ENCODE measurements at places on chromosomes 1 and 21.

DNA sequence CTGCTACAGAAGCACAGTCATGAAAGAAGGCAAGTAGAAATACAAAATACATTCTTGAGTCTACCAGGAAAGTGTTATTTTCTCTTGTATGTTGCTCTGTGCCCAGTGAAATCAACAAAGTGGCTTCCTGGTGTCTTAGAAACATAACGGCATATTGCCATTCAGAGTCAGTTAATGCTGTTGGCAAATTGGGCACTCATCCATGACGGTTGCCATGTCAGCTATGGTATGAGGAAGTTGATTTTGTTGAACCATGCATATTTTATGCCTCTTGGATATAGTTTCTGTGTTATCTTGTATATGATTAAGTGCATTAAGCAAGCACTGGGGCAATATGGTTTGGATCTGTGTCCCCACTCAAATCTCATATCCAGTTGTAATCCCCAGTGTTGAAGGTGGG is 153.1 kb upstream of the CXADR start:
- no peak for DNase-seq

DNA sequence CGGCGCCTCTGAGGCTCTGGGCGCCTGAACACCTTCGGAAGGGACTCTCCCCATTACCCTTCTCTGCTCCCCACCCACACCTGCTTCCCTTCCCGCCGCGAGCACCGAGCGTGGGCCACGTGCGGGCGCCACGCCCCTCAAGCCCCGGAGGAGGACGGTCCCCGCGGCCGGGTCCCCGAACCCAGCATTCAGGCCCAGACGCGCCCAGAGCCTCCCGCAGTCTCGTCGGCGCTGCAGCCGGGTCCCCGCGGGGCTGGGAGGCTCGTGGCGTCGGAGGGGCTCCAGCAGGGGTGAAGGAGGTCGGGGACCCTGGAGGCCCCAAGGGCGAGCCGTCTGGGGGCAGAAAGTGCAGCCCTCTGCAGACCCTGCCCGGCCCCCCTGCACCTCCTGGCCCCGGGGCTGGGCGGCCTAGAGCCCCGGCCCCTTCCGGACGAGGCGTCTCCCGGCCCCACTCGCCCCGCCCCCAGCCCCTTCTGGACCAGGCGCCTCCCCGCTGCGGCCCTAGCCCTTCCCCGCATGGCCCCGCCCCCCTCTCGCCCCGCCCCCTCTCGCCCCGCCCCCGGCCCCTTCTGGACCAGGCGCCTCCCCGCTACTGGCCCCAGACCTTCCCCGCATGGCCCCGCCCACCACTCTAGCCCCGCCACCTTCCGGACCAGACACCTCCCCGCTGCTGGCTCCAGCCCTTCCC is 378 bp upstream of the SMIM1 start:
- peak; percentile 49 for DNase-seq

GRCh38 chr1:168164771-168165170 is 14.0 kb upstream of the TIPRL start:
- DNase-seq: no peak

- DNase-seq: no peak
Observed at GRCh38 chr1:218529646-218530300, 184.6 kb downstream of the TGFB2 start.

DNA sequence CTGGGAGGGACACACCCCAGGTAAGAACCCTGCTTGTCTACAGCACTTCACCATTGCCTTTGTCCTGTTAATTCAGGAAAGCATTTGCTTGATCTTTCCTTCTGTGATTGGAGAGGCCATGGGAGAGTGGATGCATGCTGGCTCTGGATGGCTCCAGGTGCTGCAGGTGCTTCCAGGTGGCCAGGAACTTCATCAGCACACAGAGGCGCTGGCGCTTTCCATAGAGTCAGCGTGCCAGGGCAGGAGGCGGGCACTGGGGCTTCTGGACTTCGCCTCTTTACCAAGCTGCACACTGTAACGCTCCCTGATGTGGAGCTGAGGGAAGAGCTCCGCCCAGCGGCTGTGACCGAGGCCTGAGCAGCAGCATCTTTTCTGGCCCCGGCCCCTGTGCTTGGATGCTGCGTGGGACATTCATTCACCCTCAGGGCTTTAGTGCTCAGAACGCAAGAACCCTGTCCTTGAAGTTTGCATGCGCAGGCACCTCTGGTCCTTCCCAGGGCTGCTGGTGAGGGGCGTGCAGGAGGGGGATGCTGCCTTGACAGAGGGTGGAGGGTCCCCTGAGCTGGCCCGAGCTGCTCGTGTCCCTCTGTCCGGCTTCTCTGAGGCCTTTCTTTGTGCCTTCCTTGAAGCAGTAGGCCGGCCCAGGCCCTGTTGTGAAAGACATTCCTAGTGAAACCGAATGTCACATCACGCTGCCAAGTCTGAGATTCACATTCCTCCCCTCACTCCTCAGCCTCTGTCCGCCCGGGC is 1.6 kb upstream of the MX2 start:
- no peak for DNase-seq

DNA sequence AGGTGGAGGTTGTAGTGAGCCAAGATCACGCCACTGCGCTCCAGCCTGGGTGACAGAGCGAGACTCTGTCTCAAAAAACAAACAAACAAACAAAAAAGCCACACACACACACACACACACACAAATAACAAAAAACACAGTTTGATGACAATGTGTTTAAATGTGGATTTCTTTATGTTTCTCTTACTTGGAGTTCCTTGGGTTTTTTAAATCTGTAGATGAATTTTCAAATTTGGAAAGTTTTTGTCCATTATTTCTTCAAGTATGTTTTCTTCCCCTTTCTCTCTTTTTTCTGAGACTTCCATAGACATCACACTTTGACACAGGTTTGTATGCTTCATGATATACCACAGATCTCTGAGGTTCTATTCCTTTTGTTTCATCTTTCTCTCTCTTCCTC is 12.1 kb upstream of the PPIE start:
- DNase-seq: no peak

DNA sequence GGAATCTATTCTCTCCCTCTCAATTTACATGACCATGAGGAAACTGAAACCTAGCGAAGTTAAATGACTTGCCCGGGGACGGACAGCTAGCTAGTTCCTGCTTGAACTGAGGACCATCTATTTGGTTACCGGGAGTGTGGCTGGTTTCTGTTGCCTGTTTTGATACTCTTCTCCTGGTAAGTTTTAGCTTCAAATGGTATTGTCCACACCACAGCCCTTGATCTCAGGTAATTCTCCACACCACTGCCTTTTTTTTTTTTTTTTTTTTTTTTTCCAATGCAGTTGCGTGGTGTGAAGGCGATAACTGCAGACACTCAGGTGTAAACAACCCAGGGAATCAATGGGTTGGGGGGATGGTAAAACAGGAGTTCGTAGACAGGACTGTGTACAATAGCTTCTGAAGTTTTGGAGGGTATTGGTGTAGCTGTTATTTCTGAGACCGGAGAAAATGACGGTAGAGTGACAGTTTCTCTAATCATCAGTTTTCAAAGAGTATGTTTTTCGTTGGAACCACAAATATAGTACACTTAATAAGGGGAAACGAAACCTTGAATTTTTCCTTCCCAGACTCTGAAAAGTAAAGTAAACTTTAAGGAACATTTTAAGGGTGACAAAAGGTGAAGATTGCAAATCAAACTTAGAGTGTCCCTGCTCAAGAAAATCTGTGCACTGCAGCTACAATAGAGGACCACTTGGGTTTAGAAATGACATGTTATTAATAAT is 125.3 kb upstream of the CACYBP start:
- DNase-seq: no peak

Measured in stimulated activated CD8-positive, alpha-beta memory T cell treated with anti-CD3 and anti-CD28 coated beads, Interleukin-4, amount 100 ng/mL, for 1 hour (primary cell).